Stimulated activated CD4-positive, alpha-beta T cell treated with anti-CD3 and anti-CD28 coated beads, Interleukin-4, amount 100 ng/mL, for 4 hours (primary cell): ENCODE measurements at places on chromosomes 11 and 22.

GRCh38 chr22:45291931-45292290 lies 7.2 kb downstream of the UPK3A start:
- DNase-seq = no peak

- no peak for DNase-seq
These were observed 62.1 kb upstream of the PHOX2A start for GRCh38 chr11:72305891-72306585.

DNA sequence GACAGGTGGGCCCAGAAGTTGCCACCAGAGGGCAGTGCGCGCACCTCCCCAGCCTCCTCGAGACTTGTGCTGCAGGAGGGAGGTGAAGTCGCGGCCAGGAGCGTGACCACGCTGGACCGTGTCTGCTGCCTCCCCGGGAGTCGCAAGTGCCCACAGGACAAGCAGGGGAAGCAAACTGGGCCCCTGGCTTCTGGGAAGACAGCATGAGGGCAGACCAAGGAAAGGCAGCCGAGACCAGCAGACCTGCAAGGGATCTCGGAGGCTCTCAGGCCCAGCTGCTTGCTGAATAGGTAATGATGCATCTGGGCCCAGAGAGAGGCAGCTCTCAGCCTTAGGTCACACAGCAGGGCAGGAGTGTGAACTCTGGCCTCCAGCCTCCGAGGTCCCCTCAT lies 17.0 kb upstream of the IL2RB start:
- DNase-seq = peak; percentile 83

DNA sequence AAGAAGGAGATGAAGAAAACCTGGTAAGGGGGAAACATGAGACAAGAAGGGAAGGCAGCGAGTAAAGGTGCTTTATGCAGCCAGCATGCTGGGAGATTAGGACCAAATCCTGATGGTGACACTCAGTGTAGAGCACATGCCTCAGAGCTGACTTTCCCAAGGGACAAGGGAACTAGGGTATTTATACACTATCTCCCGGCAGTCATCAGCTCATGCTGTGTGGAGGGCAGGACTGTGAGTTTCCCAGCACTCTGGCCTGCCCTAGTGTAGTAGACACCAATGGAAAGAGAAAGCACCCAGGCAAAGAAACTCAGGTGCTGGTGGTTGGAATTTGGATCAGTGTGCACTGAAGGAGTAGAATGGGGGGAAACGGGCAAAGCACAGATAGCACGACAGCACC lies 128.3 kb upstream of the CSNK2A3 start:
- no peak for DNase-seq

- DNase-seq = no peak
These were observed 12.1 kb downstream of the OAF start for GRCh38 chr11:120222916-120223315.
